Stimulated activated CD8-positive, alpha-beta memory T cell treated with anti-CD3 and anti-CD28 coated beads, Interleukin-4, amount 100 ng/mL, for 1 hour (primary cell): ENCODE measurements at places on chromosomes 1 and 21.

DNA sequence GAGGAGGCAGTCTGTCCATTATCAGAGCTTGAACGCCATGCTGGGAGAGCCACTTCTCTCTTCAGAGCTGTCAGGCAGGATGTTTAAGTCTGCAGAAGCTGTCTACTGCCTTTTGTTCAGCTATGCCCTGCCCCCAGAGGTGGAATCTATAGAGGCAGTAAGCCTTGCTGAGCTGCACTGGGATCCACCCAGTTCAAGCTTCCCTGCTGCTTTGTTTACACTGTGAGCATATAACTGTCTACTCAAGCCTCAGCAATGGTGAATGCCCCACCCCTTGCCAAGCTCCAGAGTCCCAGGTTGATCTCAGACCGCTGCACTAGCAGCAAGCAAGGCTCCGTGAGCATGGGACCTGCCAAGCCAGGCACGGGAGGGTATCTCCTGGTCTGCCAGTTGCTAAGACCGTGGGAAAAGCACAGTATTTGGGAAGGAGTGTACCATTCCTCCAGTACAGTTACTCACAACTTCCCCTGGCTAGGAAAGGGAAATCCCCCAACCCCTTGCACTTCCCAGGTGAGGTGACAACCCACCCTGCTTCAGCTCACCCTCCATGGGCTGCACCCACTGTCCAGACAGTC, 32.5 kb downstream of the RGS13 start:
- no peak for DNase-seq

- DNase-seq, result no peak
Measured at GRCh38 chr1:73331726-73332125, 866.2 kb downstream of the LRRIQ3 start.

DNA sequence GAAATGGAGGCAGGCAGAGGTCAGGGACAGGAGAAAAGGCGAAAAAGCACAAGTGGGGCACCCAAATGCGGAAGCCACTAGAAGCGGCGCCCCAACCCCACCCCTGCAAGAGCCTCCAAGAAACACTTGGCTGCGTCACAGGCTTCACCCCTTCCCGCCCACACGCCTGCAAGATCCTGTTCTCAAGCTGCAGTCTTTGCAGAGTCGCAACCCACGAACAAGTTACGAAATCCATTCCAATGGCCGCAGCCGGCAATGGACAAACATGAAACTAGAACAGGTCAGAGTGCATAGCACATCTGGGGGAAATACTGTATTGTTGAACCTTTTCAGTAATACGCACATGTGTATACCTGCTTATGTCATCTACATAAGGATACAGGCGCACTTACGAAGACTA, 103.6 kb downstream of the PSMG1 start:
- no peak for DNase-seq

- DNase-seq, result no peak
Measured at GRCh38 chr21:44780137-44780502, 21.5 kb downstream of the UBE2G2 start.

DNA sequence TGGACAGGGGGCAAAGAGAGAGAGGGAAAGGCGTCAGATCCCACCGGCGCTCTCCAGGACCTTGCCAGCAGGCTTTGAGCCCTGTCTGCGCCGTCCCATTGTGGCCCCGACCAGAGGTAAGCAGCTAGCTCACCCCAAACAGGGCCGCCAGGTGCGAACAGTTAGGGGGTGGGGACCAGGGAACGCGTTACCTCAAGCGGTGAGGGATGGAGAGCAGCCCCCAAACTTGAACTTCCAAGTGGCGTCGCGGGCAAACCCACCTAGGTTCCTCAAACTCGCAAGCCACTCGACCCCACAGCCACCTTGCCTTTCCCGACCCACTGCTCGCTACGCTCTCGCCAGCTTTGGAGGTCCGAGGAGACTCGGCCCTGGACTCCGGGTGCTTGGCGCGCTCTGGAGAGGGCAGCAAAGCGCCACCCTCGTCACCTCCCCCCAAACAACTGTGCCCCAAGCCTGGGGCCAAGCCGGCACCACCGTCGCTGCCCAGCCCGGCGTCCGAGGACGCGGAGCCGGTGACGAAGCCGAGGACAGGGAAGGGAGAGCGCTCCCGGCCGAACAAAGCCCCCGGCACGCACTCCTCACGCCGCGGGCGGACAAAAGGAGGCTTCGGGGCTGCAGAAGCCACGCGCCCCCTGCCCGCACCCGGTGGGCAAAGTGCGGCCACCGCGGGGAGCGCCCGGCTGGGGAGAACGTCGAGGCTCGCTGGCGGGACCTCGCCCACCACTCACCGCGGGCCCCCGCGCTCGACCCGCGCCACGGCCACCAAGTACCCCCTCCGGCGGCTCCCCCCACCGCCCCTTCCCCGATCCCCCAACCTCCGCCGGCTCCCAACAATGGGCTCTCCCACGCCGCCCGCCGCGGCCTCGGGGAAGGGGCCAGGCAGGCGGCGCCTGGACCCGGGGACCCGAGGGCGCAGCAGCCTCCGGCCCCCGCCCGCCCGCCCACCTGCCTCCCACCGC, 976 bp downstream of the SSBP3 start:
- DNase-seq, result no peak

DNA sequence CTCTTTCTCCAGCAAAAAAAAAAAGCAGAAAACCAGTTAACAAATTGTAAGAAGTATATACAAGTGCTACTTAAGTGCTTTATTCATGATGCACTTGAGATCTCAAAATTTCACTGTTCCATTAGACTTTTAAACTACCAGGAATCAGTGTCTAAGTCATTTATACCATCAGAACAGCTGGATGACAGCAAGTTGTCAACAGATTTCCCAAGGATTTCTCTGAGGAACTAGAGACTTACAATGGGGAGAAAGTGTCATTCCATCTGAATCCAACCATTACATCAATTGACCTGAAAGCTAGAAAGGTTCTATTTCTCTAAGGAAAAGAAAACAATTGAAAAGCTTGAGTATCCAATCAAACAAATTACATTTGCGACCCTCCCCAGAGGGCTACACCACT, 43.8 kb downstream of the USH2A start:
- DNase-seq, result no peak
